ENCODE measurements at places on chromosomes 2 and 18.

GRCh38 chr2:178404368-178404767, 46.6 kb downstream of the PRKRA start:
- DNase-seq = peak; percentile 55

GRCh38 chr18:21344860-21345259, 102.8 kb downstream of the GREB1L start:
- DNase-seq = no peak

GRCh38 chr2:204321910-204322751, 223.1 kb upstream of the PARD3B start:
- no peak for DNase-seq

DNA sequence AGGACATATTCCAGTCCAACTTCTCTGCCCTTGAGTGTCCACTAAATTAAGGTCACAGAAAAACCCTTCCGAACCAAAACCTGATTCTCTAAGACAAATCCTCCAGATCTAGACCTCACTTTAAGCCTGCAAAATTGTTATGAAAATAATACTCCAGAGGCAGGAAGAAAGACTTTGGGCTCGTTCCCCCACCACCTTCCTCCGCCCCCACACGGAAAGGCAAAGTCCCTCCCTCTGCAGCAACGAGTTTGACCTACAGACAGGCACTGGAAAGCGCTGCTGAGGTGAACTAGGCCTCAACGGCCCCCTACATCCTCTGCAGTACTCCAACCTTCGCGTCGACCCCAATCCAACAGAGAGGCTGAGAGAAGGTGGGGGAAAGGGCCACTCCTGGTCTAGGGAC, 808 bp downstream of the ATP5MC3 start:
- DNase-seq = no peak

- DNase-seq = no peak
Measured at GRCh38 chr18:55334875-55335274, 253.1 kb downstream of the TCF4 start.

- DNase-seq = no peak
Measured at GRCh38 chr2:29322011-29322410, 206.8 kb downstream of the CLIP4 start.

DNA sequence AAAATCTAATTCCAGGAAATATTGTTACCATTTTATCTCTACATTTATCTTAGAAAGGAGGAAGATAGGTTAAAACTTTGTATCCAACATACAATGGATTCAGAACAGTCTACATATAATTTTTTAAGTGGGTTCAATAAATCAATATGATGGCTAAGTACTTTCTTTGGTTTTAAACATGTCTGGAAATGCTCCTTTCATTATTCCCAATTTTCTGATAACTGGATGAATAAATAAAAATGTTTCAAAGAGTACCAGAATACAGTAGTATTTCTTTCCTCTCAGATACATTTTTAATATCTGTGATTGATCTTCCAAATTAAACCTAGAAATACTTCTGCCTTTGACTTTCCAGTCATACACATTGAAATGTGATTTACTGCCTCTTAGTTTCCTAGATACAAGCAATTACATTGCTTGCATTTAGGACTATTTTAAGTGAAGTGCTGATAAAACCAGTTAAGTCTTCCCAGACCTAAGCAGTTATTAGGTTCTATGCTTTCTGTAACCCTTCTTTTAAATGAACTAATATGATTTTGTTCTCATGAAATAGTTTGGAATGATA, 283.5 kb downstream of the CCDC178 start:
- no peak for DNase-seq

DNA sequence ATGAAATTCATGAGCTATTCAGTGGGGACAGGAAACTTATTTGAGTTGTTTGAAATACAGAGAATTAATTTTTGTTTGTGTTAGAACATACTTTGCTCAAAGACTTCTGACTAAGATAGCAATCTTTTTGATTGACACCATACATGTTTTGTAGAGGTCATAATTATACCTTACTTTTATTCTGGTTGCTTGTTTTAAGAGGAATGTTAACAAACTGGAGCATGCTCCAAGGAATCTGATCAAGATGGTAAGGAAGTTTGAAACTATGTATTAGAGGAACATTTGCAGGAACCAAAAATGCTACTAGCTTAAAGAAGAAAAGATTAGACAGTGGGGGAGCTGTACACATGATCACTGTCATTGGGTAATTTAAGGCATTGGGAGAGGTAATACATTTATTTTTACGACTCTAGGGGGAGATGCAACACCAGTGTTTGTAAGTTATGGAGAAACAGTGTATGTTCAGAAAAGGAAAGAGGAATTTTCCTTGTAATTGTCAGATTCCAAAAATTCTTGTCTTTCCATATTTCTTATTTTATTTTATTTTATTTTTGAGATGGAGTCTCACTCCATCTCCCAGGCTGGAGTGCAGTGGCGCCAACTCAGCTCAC, 8.0 kb downstream of the AGFG1 start:
- no peak for DNase-seq

GRCh38 chr2:137056704-137057103, 291.4 kb downstream of the THSD7B start:
- DNase-seq = no peak

DNA sequence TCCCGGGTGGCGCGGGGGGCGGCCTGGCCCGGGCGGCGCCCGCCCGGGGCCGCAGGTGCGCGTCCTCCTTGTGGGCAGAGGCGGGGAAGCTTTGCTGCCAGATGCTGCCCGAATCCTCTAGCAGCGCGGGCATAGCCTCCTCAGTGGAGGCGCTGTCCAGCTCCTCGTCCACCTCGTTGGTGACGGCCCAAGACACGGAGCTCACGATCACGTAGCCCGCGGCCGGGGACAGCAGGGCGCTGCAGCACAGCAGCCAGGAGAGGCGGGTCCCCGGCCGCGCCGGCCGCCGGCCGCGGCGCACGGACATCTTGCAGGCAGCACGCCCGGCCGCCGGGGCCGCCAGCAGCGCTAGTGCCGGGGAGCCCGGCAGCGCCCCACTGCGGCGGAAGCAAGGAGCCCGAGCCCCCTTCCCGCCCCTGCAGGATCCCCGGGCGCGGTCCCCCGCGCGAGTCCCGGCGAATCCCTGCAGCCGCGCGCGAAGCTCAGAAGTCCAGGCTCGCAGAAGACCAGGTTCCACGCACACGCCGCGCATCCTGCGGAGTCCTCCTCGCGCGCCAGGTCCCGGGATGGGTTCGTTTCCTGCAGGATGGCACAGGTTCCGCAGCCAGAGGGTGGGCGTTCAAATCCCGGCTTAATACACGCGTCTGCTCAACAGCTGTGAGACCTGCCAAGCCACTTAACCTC, at the start of gene CREG2:
Gene CREG2, minus strand, starts transcription at position 353 of the 684 bp plus-strand sequence. Its CDS starts 46 bp downstream, at position 307.
- no peak for DNase-seq

DNA sequence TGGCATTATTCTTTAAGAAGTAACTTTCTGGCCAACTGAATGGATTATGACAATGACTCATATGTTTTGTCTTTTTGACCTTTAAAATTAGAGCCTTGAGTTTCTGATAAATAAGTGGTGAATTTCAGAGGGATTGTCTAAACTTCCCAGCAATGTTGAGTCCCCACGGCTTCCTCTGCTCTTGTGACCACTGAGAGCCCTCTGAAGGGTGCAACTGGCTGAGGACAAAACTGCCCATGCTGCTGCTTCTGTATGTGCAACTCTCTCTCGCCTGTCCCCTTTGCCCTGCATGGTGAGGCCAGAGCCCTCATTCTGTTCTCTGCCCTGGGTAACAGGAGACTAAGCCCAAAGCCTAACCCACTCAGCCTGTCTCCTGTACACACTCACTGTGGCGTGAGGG, 52.7 kb upstream of the SLC14A1 start:
- no peak for DNase-seq

DNA sequence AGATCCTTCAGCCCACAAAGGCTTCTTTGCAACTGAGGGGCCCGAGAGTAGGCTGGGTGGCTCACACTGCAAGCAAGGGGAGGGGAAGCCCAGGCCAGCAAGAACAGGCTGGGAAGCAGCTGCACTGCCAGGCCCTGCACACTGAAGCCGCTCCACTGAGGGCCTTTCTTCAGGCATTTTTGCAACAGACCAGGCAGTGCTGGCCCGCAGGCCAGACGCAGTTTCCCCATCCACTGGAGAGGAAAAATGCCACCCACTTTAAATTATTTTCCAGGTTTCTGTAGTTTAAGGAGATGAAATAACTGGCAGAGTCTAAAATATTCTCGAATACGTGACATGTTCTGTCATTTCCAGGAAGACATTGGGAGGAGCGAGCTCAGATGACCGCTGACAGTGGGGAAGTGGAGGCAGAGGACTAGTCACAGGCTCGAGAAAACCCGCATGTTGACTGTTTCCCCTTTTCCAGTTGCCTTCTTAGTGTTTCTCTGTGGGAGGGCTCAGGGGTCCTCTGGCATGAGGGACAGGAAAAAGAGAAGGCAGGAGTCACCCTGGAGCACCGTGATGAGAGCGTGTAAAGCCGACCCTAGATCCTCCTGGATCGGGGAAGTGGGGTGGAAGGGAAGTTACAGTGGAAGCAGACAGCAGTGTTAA, 53.3 kb upstream of the B3GNT7 start:
- DNase-seq = no peak

DNA sequence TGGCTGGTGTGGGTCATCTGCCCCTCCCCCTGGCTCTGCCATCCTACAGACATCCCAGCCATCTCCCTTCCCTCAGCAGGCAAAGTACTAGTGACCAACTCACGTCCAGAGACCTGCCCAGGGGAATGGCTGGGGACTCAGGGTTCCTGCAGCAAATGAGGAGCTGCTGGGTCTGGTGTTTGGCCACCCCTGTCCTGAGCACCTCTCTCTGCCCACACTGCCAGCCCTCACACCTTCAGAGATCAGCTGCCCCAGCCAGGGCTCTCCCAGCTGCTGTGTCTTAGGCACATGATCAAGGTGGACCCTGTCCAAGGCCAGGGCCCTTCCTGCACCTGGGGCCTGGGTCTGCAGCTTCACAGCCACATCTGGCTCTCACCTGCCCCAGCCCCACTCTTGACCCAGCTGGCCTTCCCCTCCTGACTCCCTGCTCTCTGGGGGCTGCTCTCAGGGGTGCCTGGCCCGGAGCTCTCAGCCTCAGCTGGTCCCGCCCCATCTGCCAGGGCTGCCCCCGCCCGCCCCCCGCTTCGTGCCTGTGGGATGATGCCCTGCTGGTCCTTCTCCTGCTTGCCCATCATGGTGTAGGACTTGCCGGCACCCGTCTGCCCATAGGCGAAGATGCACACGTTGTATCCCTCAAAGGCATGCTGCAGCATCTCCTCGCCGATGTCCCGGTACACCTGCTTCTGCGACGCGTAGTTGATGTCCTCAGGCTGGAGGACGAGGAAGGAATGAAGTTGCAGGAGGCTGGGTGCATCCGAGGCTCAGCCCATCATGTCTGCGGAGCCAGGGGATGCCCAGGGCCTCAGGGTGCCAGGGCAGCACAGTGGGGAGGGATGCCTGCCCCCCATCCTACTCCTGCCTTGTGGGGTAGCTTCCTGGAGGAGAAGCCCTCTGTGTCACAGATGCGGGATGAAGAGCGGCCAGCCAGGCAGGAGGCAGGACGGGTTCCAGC, 32.2 kb downstream of the KIF1A start:
- DNase-seq = no peak

GRCh38 chr2:112701052-112701451, 19.8 kb upstream of the NT5DC4 start:
- no peak for DNase-seq

DNA sequence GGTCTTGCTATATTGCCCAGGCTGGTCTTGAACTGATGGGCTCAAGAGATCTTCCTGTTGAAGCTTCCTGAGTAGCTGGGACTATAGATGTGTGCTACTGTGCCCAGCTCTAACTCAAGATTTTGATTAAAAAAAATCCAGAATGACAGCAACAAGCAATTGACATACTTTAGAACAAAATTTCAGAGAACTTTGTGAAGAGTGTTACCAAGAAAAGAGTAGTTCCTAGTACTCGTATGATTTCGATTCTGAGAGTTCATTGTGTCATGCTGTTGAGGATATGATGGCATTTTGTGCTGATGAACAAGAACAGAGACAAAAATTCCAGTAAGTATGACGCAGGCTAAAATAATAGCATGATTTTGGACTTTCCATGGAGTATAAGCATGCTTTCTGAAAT, 90.2 kb upstream of the TWSG1 start:
- no peak for DNase-seq

GRCh38 chr2:39483534-39483933, 46.4 kb upstream of the MAP4K3 start:
- DNase-seq = no peak

DNA sequence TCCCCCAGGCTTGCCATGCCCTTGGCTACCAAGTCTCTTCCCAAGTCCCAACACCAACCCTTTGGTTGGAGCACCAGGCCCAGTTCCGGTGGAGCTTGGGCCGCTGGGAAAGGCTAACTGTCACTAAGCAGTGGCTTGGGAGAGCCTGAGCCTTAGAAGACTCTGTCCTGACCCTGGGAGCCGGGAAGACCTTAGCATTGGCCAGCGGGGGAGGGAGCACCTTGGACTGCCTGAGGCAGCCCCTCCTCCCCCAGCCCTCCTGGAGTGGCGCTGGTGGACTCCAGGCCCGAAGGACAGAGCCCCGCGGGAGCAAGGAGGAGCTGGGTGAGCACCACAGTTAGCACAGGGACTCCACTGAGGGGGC, 62.5 kb upstream of the POMC start:
- no peak for DNase-seq

- peak; percentile 95 for DNase-seq
Measured at GRCh38 chr2:64288321-64289193, 144.3 kb upstream of the PELI1 start.

DNA sequence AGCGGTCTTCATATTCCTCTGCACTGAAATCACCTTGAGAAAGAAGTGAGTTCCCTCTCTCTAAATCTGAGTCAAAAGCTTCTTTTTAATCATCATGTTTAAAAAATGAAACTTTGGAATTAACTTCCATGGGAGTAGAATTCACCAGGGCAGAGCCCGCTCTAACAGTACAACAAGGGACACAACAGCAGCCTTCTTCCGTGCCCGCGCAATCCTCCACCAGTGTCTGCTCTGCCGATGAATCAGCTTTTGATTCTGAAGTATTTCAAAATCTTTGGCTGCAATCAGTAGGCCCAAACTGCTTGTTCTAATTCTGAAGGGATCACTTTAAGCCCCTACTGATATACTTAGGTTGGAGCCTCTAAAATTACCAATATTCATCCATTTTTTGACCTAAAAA, 76.9 kb downstream of the USP40 start:
- no peak for DNase-seq

- DNase-seq = no peak
Measured at GRCh38 chr18:12586956-12587355, 71.0 kb downstream of the SPIRE1 start.

DNA sequence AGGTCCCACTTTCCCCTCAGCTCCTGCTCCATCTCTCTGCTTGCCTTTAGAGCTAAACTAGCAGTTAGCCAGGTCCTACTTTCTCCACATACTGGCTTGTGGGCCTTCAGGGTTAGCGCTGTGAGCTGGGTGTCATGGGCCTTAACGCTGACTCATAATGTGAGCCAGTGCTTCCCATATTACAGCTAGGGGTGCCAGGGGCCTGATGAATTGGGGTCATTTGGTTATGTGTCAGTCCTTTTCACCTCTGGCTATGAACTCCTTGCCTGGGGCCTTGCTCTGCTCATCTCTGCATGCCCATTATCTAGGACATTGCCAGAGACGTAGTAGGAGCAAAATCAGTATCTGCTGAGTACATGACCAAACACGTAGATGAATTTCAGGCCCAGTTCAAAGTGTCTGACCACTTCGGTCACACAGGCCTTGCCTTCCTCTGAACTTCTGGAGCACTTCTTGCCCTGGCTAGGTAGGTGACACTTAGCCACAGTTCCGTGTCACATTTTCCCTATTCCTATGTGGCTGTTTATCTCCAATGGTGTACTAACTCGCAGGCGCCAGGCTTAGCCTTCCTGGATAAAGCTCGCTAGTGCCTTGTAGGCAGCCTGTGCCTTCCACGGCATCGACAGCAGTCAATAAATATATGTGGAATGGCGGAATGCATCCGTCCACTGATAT, 103.2 kb upstream of the SIX3 start:
- DNase-seq = no peak
